ENCODE measurements at places on chromosomes 12 and 14. TPM values are rescaled to one million over a fixed set of nuclear protein-coding genes. Genes with fewer than 3 reads are reported as not detected.

DNA sequence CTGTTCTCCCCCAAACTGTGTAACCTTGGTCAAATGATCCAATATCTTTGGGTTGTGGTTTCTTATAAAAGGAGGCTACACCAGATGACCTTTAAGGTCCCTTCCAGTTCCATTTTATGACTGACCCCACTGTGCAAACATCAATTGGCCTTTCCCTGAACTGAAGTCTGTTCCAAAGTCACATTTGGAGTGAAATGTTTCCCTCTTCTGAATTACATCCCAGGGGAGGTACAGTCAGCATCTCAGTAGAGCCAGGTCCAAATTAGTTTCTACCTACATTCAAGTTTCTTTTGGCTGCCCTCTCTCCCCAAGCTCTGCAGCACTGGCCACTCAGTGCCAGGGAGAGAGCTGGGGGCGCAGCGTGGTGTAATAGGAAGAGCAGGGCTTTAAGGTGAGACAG, 34.4 kb downstream of the LIMA1 start:
- ATAC-seq: no peak

DNA sequence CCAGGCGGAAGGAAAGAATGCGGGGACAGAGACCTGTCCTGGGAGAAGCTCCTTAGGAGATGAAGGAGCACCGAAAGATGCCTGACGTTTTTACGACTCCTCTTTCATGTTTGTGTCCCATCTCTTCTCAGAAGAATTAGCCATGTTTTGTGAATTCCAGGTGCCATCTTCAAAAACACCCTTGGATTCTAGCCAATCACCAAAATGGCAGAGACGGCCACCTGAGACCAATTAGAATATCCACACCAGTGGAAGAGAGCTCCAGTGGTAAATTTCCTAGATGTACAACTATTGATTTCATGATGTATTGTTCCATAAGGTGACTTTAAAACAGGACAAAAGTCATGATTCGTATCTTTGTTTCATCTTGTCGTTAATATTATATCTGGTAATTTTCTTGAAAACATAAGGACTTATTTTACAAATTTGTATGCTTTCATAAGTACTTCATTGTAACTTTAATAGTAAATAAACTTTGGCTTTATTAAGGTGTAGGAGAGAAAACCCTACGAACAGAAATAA, 62.3 kb upstream of the NUDT4 start:
- no peak for ATAC-seq

DNA sequence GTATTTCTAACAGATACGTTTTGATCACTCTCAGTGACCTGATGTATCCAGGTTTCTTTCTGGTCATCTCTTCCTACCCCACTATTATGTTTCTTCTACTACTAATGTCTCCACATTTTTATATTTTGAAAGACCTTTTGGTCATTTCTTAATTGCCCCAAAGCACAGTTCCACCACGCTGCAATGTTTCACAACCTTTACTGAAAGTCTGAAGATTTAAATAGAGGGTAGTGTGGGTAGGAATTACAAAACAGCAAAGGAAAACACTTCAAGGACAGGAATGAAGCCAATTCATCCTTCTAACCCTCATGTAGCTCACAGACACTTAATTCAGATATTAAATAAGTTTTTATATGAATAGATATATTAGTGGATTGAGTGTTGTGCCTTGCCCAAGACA, 36.1 kb upstream of the SLC16A7 start:
- ATAC-seq: no peak

GRCh38 chr14:63474111-63474510, 69.1 kb downstream of the PPP2R5E start:
- no peak for ATAC-seq

- no peak for ATAC-seq
These were observed at the start of gene SMOC1 for GRCh38 chr14:69879175-69880043. TSS of gene SMOC1 (plus strand) at chr14:69879416. CDS start at chr14:69879679, 263 bp downstream.

GRCh38 chr14:105022276-105022670, 1.4 kb upstream of the CDCA4 start:
- no peak for ATAC-seq

GRCh38 chr12:70692681-70693288, 55.6 kb upstream of the PTPRB start:
- no peak for ATAC-seq

- ATAC-seq: peak; percentile 16
These were observed 171.0 kb upstream of the HIF1A start for GRCh38 chr14:61524211-61524806.

- no peak for ATAC-seq
These were observed 3.5 kb upstream of the SENP1 start for GRCh38 chr12:48109424-48109823.

DNA sequence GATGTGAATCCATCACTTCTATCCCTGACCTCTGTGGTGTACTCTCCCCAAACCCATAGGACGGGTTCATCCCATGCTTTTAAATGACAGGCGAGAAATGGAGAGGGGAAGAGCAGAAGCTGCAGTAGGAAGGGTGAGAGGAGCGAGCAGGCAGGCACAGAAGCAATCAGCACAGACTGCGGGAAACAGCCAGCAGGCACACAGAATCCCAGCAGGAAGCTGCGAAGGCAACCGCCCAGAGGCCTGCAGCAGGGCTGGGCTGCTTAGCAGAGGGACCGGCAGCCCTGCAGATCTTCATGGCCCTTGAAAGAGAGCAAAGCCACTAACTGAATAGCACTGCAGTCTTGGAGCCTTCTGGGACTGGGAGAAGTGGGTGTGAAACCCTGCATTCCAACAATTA, 287.0 kb upstream of the FKBP4 start:
- no peak for ATAC-seq

DNA sequence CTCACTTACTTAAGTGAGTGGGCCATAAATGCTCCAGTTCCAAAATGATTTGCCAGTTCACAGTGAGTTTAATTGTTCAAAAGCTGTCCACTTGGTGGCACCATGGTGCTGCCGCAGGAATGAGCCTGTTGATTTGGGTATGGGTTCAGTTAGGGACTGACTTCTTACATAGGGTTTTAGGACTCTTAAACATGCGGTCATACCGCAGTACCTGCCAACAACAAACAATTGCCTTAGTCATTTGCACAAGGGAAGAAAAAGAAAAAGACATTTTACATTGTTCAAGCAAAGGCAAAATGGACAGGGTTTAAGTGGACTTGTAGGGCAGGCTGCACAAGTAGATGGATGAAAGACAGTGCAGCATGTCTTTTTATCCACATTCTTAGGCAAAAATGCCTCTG, 80.0 kb upstream of the DBX2 start:
- ATAC-seq: peak; percentile 34

- no peak for ATAC-seq
These were observed 22.4 kb downstream of the ASPG start for GRCh38 chr14:104107611-104108569.

DNA sequence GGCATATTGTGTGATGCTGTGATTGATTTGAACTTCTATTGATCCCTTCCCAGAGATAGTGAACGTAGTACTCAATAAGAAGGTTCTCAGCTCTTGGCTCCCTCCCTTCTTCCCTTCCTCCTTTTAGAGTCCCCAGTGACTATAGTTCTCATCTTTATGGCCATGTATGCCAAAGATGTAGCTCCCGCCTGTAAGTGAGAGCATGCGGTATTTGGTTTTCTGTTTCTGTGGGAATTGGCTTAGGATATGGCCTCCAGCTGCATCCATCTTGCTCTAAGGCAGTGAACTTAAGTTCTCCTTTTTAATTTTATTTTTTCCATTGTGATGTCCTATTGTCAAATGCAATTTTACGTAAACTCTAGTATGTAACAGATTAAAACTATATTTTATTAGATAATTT, 109.5 kb downstream of the AEBP2 start:
- no peak for ATAC-seq

GRCh38 chr14:53620890-53621289, 335.7 kb downstream of the BMP4 start:
- ATAC-seq: no peak

DNA sequence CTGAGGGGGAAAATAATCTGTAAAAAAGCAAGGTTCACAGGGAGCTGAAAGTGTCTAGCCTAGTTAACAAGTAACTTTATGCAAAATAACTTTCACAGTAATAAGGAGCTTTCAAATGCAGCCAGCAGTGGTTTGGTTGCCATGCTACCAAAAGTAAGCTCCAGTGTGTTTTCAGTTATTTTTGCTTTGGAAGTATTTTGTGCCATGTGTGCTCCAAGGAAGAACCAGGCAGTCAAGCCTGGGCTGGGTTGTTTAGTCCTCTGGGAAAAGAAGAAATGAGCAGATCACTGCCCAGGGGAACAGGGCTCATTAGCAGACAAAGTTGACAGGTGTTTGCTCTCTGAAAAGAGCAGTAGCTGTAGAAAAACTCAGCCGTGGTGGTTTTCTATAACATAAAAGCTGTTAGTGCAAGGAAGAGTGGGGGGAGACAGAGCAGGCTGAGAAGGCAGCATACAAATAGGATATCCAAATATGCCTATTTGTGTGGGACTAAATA, 92.8 kb upstream of the TMTC2 start:
- no peak for ATAC-seq

GRCh38 chr14:24058260-24058950, 6.6 kb downstream of the CARMIL3 start:
- peak; percentile 81 for ATAC-seq

DNA sequence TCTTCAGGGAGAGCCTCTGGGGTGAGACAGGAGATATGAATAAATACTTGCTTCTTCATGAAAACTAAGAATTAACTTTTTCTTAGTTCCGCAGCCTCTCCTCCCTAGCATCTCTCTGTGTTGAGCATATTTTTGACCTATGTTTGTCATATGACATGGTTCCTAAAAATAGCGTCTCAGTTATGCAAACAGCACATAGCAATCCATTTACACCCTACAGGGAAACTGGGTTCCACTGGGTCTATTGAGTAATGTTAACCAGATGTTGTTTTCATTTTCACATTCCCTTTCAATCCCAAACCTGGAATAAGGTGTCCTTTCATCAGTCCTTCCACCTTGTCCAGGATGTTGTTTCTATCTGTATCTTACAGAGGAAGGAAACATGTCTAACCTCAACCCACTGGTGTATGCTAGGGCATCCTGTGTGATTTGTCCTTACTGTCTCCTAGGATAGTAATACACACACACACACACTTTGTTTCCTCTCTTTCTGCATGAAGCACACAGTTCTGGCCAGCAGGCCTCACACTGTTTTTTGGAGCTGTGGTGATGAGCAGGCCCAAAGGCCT, 1543.5 kb downstream of the AACS start:
- peak; percentile 31 for ATAC-seq

DNA sequence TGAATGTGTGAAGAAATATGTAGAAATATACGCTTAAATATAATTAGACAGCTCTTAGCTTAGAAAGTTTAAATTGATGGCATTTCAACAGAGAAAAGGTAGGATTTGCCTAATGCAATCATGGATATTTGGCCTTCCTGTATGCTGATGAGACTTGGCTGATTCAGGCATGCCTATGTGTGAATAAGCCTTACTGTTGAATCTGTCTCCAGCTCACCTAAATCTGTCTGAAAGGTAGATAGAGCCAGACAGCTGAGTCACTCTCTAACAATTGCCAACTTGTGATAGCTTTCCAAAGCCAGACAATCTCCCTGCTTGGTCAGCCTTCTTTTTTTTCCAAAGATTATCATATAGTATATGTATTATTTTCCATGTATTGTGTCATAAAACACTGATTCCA, 92.8 kb upstream of the FLRT2 start:
- ATAC-seq: no peak

- ATAC-seq: peak; percentile 73
These were observed 163.4 kb downstream of the SAMD4A start for GRCh38 chr14:54730156-54730961.

GRCh38 chr14:84532016-84532415, 997.9 kb upstream of the FLRT2 start:
- no peak for ATAC-seq

DNA sequence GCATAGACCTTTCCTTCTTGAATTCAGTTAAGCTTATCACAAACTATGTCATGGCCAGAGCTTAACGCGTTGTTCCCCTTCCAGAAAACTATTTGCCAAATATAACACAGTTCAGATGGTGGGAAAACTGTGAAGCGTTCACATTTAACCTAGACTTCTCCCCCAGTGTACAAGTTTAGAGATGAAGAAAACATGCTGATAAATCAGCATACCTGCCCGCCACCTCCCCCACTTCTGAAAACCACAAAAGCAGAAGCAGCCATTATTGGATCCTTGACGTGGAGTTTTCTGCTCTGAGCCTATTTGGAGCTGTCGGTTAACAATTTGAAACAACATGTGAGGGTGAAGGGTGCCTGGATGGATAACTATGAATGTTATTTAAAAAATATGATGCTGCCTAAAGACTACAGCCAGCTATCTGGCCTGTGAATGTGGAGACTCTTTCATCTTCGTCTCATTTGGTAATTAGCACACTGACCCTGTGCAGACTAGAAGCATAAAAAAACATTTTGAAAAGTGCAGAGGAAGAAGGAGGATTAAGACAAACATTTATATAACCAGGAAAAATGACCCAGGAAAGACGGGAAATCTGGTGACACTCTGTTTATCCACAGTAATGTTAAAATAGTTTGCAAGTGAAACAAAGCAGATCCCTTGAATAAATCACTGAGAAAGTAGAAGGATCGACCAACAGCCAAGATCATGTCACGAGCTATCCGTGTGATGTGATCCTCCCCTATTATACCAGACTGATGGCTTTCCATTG, 408.2 kb downstream of the AEBP2 start:
- ATAC-seq: peak; percentile 83

DNA sequence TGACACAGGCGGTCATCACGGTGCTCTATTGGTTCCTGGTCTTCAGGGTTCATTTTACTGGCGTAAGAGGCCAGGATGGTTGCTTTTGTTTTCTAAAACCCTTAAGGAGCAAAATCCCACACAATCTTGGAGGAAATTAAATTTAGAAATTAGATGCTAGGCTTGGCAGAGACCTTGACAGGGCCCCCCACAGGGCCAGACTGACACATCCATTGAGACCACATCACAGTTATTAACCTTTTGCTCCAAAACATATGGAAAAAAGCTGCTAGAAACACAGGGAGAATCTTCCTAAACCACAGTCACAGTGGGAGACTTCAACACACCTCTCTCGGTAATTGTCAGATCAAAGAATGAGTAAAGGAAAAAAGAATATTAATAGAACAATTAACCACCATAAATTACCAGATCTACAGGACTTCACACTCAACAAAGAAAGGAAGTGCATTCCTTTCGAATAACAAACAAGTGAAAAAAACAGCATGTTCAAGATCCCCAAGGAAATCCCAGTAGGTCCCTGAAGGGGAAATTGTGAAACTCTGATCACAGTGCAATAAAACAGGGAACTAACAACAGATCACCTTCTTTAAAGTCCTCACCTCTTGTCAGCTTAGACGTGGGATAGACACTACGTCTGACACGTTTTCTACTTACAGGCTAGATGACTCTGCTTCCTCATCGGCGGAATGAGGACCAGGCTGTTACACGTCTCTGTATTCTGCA, 40.2 kb upstream of the TMEM179 start:
- no peak for ATAC-seq

The GDF3 gene
- total RNA-seq: not detected

The PLEKHG7 gene
- not detected for total RNA-seq

The TMPRSS12 gene
- total RNA-seq: not detected

The CLEC6A gene
- not detected for total RNA-seq

The TMEM179 gene
- total RNA-seq: 0.47 TPM

The GPR84 gene
- 0.54 TPM for total RNA-seq

The KLRB1 gene
- 1.8 TPM for total RNA-seq

The C14orf39 gene
- 0.31 TPM for total RNA-seq

The OLR1 gene
- 0.39 TPM for total RNA-seq

The NAV3 gene
- total RNA-seq: 6.5 TPM

The NR1H4 gene
- total RNA-seq: not detected

The FGD6 gene
- 46.5 TPM for total RNA-seq
